ENCODE measurements at places on chromosomes 2 and 18.

- DNase-seq: no peak
Measured at GRCh38 chr18:13124411-13124810, 94.1 kb upstream of the LDLRAD4 start.

- no peak for DNase-seq
Measured at GRCh38 chr2:140457483-140457882, 1673.3 kb downstream of the LRP1B start.

- DNase-seq: no peak
Measured at GRCh38 chr2:43905871-43906270, 67.1 kb downstream of the ABCG8 start.

DNA sequence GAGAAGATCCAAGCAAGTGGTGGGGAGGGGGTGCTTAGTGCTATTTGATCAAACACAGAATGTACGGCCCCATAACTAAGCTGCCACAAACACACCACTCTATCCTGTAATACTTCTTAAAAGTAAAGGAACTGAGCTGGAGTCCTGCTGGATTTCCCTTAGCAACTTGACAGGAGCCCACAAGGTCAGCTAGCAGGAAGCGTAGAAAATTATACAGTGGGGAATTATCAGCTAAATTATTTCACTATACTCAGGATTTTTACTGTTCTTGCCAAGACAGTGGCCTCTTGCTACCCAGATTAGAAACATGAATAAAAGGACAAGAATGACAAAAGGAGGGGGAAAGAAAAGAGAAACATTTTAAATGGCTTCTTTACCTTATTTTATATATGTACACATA, 217.1 kb downstream of the ZNF521 start:
- DNase-seq: no peak

GRCh38 chr18:13442451-13442850, 223.9 kb downstream of the LDLRAD4 start:
- DNase-seq: no peak

- no peak for DNase-seq
Measured at GRCh38 chr2:83633423-83633822, 825.7 kb downstream of the SUCLG1 start.

GRCh38 chr2:104289651-104290565, 564.0 kb upstream of the POU3F3 start:
- no peak for DNase-seq

DNA sequence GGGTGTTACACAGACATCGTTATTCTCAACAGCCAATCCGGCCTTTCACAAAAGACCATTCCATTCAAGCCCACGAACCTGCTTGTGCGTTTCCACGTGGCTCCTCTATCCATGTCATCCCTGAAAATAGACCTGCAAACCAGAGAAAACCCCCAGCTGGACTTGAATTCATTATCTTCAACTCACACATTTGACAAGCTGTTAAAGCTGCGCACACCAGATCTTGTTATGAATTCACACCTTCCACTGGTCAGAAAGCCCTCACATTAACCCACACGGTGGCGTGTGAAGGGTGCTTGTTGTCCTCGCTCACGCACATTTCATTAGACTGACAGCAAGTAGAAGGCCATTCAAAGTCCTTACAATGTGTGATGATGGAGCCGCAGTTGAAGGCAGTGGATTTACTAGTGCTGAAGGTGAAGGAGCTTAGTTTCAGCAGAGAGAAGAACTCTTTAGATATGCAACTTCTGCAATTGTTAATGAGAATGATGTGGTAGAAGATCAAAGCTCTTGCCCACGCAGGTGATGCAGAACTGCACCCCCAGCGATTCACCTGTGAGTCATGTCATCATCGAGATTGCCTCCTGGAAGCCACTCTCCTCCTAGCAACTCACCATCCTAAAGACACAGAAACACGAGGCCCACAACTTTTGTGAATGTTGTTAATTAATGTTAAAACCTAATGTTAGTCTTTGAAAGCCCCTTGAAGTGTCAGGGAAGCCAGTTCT, 224.8 kb upstream of the SOX11 start:
- DNase-seq: no peak

- DNase-seq: peak; percentile 26
Measured at GRCh38 chr2:191571163-191571769, 106.7 kb upstream of the NABP1 start.

DNA sequence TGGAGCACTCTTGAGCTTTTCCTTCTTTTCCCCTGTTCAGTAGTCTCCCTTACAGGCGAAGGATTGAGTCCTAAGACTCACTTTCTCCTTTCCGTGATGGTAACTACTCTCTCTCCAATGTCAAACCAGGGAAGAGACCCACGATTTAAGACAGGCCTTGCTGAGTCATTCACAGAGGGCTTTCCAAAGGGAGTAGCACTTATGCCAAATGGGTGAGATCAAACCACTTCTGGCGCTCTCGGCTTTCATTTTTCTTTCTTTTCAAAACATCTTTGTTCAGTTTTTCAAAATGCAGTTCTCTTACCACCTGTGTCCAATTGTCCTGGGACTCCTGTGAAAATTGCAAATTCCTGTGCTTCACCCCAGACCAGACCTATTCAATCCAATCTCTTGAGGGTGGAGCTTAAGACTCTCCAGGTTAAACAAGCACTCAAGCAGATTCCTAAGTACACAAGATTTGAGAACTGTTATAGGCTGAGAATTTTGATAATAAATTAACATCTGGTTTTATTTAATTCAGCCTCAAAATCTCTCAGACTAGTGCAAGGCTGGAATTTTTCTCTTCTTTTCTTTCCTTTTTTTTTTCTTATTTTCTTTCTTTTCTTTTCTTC, 14.4 kb upstream of the MRPL19 start:
- no peak for DNase-seq

Data from GM12864 (cell line).